Hair follicular keratinocyte (primary cell): ENCODE measurements at places on chromosomes 5 and 9. TPM values are rescaled to one million over a fixed set of nuclear protein-coding genes. Genes with fewer than 3 reads are reported as not detected.

PCDHB12 gene
- not detected in 2 replicates for total RNA-seq

SPARC gene
- total RNA-seq = 148 and 214 TPM in 2 replicates

STING1 gene
- 44.2 and 55.8 TPM in 2 replicates for total RNA-seq

CKMT2 gene
- not detected in 2 replicates for total RNA-seq

EPB41L4A gene
- 1.3 and 6.8 TPM in 2 replicates for total RNA-seq

PCDHGC4 gene
- 0.19 and 0.31 TPM in 2 replicates for total RNA-seq

TEX48 gene
- not detected in 2 replicates for total RNA-seq

PITX1 gene
- total RNA-seq = 3.7 and 4.2 TPM in 2 replicates

MSMP gene
- not detected in 2 replicates for total RNA-seq

HTR1A gene
- total RNA-seq = not detected in 2 replicates

BNIP1 gene
- total RNA-seq = 19.9 and 23.4 TPM in 2 replicates

LCN15 gene
- not detected in 2 replicates for total RNA-seq

FBP1 gene
- total RNA-seq = not detected in 2 replicates
